ENCODE measurements at places on chromosomes 2 and 18. TPM values are rescaled to one million over a fixed set of nuclear protein-coding genes. Genes with fewer than 3 reads are reported as not detected.

Gene PIK3C3
- total RNA-seq = 19.9 TPM

DNA sequence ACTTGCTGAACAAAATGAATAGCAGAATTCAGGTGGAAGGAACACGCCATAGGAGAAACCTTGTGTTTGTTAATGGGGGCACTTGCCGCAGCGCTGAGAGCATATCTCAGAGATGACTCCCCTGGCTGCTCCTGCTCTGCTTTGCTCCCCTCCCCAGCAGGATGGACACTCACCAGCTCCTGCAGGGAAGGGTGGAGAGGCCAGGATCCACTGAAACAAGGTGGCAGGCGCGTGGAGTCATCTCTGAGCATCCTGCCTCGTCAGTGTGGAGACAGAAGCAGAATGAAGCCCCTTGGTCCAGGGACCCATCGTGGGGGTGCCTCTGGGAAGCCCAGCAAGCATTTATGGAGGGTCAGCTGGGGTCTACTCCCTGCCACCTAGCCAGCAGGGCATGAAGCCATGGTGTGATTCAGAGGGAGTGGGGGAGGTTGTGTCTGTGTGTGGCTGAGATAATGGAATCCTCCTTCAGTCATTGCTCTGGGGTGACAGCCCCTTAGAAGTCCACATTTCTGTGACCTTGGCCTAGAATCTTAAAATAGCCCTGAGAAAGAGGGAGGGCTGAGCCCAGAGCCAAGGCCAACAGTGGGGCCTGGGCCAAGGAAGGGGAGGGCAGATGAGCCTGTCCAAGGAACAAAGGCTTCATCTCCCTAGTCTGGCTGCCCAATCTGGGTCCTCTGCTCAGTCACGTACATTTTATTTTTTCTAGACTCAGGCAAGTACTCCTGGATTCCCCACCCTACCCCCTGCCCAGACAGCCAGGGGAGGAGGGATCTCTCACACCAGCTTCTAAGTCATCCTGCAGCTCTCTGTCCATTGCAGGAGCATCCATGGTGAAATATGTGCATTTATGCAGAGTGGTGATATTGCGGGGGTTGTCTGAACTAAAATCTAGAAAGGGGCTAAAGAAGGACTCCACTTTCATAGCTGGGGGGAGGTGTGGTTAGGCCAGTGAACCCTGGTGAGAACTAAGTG, 215.4 kb downstream of the ZBTB7C start:
- DNase-seq = no peak

DNA sequence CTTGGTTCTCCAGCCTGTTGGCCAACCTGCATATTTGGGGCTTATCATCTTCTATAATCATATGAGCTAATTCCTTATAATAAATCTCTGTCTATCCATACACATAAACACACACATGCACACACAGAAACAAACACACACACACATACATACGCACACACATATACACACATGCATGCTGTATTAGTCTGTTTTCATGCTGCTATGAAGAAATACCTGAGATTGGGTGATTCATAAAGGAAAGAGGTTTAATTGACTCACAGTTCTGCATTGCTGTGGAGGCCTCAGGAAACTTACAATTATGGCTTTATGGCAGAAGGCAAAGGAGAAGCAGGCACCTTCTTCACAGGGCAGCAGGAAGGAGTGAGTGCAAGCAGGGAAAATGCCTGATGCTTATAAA, 707.4 kb upstream of the CDH2 start:
- DNase-seq = no peak

- no peak for DNase-seq
Observed at GRCh38 chr2:149219856-149220255, 110.5 kb upstream of the LYPD6 start.

Data from NCI-H460 (cell line).